Activated T-cell treated with anti-CD3 and anti-CD28 coated beads for 48 hours (primary cell): ENCODE measurements at places on chromosomes 3 and 15.

DNA sequence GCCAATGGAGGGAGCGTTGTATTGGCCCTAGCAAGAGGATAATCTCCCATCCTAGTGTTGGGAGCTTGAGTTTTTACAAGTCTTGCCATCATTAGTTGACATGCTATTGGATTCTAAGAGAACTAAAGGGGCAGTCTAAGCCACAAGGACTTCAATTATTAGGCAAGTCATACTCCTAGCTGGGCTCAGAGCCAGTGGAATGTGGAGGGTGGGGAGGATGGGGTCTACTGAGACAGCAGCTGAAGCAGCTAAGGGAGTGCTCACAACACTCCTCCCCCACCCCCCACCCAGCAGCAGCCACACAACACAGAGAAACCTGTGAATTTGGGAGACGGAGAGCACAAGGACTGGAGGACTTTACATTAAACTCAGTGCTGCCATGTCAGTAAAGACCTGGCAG, 27.9 kb downstream of the FRG2C start:
- no peak for DNase-seq

DNA sequence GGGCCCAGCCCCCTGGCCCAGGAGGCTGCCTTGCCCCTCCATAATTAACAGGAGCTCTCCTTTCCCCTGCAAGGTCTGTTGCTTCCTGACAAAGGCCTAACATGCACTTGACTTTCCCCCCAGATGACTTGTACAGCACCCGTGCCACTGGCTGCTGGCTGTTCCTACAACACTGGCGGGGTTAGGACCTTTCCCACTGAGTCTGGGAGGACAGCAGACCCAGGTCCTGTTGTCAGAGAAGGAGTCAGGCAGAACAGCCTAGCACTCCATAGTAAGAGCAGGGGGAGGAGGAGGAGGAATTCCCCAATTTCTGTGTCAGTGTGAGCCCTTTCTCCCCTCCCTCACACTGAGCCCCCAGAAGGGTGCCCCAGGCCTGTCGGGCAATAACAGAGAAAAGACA, 99.2 kb downstream of the CORO2B start:
- no peak for DNase-seq

DNA sequence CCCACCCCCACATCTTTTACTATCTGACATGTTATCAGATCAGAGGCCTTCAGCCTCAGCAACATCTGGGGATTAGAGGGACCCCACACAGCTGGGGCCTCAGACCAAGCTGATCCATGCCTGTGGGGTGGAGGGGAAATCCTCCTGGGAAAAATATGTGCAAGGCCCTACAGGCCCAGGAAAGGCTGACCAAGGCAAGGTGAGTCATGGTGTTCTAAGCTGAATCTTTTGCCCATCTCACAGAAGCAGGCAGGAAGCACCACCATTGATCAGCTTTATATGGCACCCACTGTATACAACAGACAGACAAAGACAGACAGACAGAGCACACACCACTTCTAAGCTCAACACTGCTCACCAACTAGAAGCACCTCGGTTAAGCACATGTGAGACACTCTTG, 12.4 kb upstream of the PARP6 start:
- no peak for DNase-seq

- DNase-seq, result no peak
Measured at GRCh38 chr3:73143401-73143800, 81.9 kb downstream of the EBLN2 start.

GRCh38 chr3:135451037-135451785, 514.3 kb upstream of the PPP2R3A start:
- DNase-seq, result no peak

DNA sequence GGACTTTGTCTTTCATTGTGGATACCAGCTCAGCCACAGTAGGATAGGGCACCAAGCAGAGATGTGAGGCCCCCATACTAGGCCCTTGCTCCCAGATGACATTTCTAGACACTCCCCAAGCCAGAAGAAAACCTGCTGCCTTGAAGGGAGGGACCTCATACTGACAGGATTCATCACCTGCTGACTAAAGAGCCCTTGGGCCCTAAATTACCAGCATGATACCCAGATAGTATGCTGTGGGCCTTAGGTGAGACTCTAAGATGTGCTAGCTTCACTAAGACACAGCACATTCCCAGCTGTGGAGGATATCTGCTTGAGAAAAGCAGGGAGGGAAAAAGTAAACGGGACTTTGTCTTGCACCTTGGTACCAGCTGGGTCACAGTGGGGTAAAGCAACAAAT, 324.0 kb downstream of the TBL1XR1 start:
- no peak for DNase-seq

DNA sequence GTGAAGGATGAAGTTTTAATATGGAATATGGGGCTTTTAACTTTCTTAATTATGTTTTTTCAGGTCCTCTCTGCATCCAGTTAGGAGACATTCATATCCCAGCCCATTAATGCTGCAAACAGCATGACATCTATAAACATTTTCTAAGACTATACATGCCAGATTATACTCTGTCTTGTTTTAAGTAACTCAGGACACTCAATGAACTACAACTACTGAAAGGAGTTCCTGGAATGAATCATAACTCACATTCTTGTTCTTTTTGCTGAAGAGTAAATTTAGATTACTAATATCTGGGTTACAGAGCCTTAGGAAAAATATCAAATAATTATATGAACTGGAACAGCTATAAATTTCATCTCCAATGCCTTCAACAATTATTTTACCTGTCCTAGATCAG, 167.4 kb downstream of the STAG1 start:
- no peak for DNase-seq

DNA sequence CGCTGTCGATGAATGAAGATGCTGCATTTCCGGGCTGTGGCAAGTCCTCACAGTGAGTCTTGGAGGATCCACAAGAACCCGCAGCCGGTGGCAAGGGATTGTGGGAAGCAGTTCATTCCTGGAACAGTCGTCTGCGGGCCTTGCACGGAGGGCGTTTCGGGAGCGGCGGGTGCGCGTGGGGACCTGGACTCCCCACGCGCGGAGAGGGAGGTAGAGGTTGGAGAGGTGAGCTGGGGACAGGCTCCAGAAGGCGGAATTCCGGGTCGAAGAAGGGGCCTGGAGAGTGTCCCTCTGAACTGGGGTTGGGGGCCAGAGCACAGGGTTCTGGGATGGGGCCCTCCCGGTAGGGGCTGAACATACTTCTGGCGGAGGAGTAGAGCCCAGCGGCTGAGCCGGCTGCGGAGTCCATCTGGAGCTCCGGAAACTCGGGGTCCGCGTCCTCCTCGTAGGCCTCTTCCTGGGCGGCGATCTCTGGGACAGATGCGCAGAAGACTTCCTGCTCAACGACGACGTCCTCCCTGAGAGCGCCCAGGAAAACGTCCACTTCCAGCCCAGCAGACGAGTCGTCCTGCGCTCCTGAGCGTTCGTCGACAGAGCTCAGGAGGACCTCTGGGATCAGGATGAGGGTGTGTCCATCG, 593 bp downstream of the PRR23A start:
- DNase-seq, result no peak

DNA sequence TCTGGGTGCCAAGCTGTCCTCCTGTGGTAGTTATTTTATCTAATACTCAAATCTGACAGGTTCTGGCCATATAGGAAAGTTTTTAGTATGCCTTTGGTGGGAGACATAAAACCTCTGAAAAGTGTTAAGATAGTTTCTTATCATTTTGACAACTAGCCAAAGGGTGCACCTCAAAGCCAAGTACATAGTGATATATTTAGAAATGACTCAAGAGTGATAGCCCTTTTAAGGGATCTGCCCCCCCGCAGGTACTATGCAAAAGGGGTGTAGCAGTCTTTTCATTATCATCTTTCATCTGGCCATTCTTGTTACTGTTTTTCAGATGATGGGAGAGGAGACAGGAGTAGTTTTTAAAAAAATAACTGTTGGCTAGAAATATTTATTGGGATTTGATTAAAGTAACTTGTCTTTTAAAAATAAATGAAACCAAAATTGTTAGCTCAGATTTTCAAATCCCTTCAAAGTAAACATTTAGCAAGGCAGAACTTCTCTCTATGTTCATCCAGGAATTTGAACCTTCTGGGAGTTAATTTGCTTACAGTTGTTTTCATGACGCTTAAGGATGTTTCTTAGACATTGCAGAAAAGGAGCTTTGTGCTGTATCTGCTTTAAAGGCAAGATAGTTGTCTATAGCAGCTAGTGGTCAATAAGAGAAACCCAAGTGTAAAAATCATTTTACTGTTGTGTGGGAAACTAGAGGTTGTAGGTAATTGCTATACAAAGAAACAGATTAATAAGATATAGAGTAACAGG, 5.1 kb downstream of the PHLDB2 start:
- DNase-seq, result no peak

GRCh38 chr15:80462836-80463512, 58.8 kb downstream of the ARNT2 start:
- DNase-seq, result no peak

DNA sequence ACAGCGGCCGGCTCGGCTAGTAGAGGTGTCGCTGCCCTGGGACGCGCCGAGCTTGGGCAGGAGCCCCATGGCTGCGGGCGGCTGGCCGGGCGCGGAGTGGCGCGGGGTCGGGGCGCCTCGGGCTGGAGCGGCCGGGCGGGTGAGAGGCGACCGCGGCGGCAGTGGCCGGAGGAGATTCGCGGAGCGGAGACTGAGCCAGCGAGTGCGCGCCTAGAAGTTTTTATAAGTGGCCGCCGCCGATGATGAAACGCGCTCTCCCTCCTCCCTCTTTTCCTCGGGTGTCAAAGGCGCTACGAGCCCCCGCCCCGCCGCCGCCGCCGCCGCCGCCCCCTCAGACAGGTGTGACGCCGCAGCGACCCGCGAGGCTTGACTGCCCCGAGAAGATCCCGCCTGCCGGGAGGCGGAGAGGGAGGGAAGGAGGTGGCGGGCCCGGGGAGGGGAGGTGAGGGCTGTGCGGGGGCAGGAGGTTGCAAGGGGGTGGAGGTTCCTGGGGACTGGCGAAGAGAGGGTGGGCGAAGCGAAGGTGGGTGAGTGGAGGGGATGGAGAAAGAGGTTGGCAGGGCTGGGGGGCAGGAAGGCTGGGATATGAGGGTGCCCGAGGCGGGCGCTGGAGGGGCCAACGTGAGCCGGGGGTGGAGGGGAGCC, at the start of gene SLCO2A1:
TSS of gene SLCO2A1 (minus strand) at position 192 of the 645 bp plus-strand sequence. CDS start at position 69, 123 bp downstream.
- DNase-seq, result no peak

DNA sequence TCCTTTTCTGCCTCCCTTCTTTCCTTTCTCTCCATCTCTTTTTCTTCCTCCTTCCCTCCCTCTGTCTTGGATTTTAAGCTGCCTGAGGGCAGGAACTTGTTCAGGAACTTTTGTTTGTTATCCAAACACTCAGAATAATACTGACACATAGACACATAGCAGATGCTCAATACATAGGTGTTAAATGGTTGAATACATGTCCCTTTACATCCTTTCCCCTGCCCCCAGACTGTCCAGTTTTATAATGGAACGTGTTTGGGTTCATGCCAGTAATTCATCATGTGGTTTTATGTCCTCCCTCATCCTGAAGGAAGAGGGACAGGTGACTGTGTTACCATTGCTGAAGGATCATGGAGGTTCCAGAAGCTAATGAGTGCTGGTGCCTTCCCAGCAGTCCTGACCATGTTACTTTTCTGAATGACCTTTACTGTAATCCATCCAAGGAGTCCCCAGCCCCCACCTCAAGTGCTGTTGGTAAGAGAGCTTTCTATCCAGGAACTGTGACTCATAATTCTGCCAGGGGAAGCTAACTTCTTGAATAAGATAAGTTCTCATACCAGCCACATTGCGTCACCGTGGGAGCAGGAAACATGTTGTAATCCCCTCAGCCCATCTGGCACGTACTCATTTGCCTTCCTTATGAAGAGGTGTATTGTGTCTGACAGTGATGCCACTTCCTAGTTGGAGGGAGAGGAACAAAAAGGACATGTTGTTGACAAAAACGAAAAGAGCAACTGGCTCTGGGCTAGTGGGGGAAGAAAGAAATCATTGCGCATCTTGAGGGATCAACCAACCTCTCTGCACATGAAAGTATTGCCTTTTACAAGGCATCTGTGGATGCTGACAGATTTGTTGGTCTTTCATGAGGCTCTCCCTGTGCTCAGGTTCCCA, 52.4 kb downstream of the IL1RAP start:
- DNase-seq, result peak; percentile 75

- DNase-seq, result no peak
Measured at GRCh38 chr15:70477750-70478250, 285.6 kb downstream of the UACA start.

GRCh38 chr3:170128259-170128976, 53.1 kb downstream of the PHC3 start:
- DNase-seq, result no peak

DNA sequence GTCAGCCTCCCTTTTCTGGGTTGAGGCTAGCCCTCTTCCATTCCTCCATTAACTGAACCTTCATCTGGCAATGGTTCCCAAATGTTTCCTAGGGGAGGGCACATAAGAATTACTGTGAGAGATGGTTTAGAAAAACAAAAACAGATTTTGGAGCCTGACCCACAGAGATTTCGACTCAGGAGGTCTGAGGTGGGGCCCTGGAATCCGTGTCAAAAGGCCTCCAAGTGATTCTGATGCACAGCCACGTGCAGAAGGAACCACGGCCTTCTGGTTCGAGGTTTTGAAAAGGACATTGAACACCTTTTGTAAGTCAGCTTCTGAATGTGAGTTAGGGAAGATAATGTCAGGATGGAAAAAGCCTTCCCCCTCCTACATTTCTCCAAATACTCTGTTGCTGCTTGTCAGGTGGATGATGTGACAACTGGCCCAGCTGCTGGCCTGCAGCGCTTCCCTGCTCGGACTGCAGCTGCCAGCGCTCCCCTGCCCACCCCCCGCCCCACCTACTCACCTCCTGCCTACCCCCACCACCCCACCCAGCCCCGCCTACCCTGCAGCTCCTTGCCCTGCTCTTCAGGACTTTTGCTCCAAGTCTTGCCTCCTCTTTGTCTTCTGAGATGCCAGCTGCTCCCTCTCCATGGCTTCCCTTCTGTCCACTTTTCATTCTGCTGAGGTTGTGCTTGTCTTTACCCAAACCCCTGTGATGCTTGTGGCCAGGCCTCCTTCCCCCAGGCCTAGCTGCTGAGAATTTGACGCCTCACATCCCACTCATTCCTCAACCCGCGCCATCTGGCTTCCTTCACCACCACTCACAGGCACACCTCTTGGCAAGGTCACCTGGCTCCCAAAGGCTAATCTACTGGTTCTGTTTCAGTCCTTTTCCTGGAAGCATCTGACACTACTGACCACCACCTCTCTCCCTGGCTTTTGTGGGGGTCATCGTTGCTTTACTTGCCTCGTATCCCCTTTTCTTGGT, 6.6 kb downstream of the EHD4 start:
- no peak for DNase-seq

DNA sequence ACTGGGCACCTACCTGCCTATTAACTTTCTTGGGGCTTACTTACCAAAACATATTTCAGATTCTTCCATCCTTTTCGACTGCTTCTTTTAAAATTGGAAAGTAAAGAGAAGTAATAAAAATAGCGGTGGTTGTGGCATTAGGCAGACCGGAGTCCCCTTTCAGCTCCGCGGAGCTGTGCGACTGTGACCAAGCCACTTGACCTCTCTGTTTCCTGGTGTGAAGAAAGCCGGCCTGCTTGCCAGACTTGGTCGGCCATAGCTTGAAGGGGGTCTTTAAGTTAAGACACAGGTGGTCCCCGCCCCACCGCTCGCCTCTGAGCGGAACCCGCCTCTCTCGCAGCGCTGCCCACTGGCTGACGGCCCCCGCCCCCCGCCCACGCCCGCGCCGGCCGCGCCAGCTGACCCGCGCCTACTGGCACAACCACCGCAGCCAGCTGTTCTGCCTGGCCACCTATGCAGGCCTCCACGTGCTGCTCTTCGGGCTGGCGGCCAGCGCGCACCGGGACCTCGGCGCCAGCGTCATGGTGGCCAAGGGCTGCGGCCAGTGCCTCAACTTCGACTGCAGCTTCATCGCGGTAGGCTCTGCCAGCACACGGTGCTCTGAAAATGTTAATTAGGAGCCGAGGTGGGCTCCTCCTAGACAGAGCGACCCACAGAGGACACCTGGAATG, 18.3 kb downstream of the NOX5 start:
- DNase-seq, result no peak

GRCh38 chr15:90875549-90875981, 7.2 kb downstream of the FURIN start:
- no peak for DNase-seq
